ENCODE measurements at places on chromosomes 3 and 15. TPM values are rescaled to one million over a fixed set of nuclear protein-coding genes. Genes with fewer than 3 reads are reported as not detected.

GOLGA8R gene
- 1.6 TPM for total RNA-seq

RHOV gene
- not detected for total RNA-seq

SEMA3F gene
- total RNA-seq, result 0.58 TPM

GPR156 gene
- 0.34 TPM for total RNA-seq

OR5K2 gene
- total RNA-seq, result not detected

MAN2A2 gene
- 0.85 TPM for total RNA-seq

DNA sequence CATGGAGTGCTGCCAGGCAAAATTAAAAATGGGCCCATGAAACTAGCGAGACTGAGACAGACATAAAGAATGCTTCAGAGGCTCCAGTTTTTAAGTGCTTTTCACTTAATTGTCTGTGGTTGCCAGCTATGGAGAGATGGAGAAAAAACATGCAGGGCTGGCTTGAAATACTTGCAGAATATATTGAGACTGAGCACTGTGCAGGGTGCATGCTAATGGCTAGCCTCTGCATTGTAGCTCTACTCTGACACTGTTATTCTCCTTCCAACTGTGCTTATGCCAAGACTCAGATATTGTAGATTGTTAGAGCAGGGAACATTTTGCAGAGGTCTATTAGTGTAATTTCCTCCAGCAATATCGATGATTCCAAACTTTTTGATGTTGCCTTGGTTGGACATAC is 735.0 kb downstream of the PDCD6IP start:
- no peak overlapping the region for H3K4me3 ChIP-seq
- H3K36me3 ChIP-seq, result no peaks in the 10 kb centered on the region
- no peaks in the 10 kb centered on the region for H3K27me3 ChIP-seq
- DNase-seq, result no peak
- H3K27ac ChIP-seq, result no peak overlapping the region

DNA sequence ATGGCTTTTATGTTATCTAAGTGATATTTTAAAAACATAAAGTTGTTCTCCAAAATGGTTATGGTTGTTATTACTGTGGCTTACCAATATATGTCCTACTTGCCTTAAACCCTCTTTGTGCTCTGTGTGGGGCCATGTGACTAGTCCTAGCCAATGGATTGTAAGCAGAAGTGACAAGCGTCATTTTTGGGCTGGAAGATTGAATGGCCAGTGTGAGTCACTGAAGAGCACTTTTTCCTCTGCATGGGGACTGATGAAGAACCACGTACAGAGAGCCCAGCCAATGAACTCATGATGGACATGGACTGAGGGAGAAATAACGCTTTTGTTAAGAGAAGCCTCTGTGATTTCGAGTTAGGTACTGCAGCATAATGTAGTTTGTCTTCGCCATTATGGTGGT is 332.7 kb downstream of the EDEM1 start:
- no peaks in the 10 kb centered on the region for H3K36me3 ChIP-seq
- no peak overlapping the region for H3K4me3 ChIP-seq
- DNase-seq, result no peak

DNA sequence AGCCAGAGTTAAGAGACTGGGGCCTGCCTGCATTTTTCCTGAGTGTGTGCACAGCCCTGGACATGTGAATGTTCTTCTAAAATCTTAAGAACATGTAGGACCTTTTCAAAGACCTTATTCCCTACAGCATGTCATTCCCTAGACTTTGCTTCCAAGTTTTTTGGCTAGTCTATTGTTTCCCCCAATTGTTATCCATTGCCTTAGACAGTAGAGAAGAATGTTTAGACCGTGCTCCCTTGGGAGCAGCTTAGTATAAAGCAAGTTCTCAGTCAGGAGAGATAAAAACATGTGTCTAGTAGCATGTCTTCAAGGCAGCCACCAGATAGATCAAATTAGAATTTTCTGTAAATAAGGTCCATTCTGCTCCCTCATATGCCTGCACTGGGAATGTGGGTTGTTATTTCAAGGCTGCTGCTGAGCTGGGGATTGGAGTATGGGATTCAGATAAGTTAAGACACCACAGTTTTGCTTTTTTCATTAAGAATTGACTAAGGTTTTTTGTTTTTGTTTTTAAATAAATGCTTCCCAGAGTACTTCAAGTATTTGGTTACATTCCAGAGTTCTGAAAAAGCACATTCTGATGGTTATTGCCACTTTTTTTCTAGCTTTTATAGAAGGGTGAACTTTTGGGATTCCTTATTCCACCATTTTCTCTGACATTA is 246.7 kb downstream of the RORA start:
- H3K27ac ChIP-seq, result no peak overlapping the region
- no peaks in the 10 kb centered on the region for H3K27me3 ChIP-seq
- no peak overlapping the region for H3K4me3 ChIP-seq
- 0 out of 2 replicates have a peak, but pooled peaks cover 5% of the 10 kb centered on the region for H3K4me1 ChIP-seq

GRCh38 chr15:101062471-101063171 is 143.5 kb downstream of the LRRK1 start:
- H3K27me3 ChIP-seq, result no peaks in the 10 kb centered on the region
- no peak for DNase-seq
- no peak overlapping the region for H3K4me3 ChIP-seq
- H3K36me3 ChIP-seq, result peaks cover 15% of the 10 kb centered on the region
- no peak overlapping the region for H3K27ac ChIP-seq

DNA sequence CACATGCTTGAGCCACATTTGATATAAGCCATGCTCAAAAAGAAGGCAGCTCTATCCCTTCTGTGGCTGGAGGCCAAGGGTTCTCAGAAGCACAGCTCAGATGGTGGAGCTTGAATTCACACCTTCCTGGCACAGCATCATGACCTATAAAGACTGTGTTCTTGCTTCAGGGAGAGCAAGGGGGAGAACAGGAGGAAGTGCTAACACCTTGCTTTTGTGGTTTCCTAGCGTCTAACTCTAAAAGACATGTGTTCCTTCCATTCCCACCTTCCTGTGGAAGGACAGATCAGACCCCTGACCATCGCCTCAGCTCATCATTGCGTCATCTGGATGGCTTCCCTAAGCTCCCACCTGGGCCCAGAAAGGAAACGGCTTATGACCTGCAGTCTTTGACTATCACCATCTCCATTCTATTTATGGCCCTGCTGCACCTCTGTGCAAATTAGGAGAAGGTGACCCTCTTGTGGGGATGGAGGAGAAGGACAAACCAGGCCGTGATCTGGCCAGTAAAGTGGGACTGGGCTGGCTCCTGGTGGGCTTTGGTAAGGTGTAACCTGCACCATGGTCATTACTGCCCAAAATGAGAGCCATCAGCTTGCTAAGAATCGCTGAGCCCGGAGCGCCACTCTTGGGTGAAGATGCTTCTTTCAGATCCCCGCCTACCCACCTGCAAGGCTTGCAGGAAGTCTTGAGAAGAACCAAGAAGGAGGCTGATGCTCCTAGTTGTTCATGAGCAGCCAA is 128.5 kb downstream of the SERPINI1 start:
- H3K27me3 ChIP-seq, result no peaks in the 10 kb centered on the region
- H3K4me3 ChIP-seq, result no peak overlapping the region

DNA sequence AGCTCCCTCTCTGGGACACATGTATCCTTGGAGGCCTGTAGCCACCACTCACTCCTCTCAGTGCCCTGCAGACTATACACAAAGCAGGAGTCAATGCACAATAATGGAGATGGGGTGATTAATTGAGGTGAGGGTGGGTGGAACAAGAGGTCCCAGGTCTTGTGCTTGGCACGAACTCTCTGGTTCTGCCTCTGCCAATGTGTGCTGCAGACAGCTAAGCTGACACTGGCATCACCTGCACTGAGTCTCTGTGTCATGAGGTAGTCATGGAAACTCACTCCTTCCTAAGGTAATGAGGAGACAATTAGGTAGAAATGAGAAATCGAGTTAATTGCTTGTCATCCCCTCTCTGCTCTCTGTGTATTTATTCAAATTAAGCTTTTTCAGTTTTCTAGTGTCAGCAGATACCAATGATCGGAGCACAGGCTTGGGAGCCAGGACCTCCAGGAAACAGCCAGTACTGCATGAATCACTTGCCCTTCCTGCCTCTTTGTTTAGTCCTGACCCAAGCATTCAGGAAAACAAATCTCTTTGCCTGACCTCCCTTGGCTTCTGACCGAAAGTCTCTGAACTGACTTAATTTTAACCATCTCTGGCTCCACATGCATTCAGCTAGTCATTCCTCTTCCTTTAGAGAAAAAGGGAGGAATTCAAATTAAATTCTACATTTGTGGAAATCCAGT is 56.7 kb downstream of the DRD3 start:
- DNase-seq, result peak; percentile 39
- no peak overlapping the region for H3K4me3 ChIP-seq
- H3K27ac ChIP-seq, result peak overlapping the region; percentile 28
- no peaks in the 10 kb centered on the region for H3K36me3 ChIP-seq
- no peaks in the 10 kb centered on the region for H3K27me3 ChIP-seq
- H3K4me1 ChIP-seq, result peaks cover 14% of the 10 kb centered on the region

GRCh38 chr15:101225658-101226057 is 26.2 kb downstream of the CHSY1 start:
- no peak overlapping the region for H3K27ac ChIP-seq
- no peaks in the 10 kb centered on the region for H3K27me3 ChIP-seq
- no peak for DNase-seq
- H3K4me3 ChIP-seq, result no peak overlapping the region

DNA sequence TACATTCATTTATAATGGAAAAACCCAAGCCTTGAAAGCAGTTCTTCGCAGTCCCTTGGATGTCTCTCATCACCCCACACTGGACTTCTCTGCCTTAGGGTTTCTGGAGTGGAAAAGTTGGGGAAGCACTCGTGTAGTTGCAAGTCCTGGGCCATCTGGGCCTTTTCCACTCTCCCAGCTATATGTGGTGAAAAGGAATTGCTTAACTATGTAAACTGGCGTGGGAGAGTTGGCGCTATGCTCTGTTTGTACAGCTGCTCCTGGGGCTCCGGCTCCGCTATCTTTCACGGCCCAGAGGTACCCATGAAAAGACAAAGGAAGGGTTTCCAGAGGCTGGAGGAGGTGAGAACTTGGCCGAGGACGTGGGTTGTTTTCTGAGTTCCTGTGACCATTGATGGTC is 81.1 kb upstream of the MYZAP start:
- DNase-seq, result no peak
- no peak overlapping the region for H3K4me3 ChIP-seq
- no peaks in the 10 kb centered on the region for H3K36me3 ChIP-seq
- peaks cover 42% of the 10 kb centered on the region for H3K4me1 ChIP-seq

GRCh38 chr3:81352867-81353266 is 408.6 kb downstream of the GBE1 start:
- no peak overlapping the region for H3K27ac ChIP-seq
- no peaks in the 10 kb centered on the region for H3K36me3 ChIP-seq
- H3K4me3 ChIP-seq, result no peak overlapping the region
- DNase-seq, result no peak
- no peaks in the 10 kb centered on the region for H3K27me3 ChIP-seq

GRCh38 chr3:187359798-187360486 is 8.2 kb upstream of the RTP4 start:
- no peaks in the 10 kb centered on the region for H3K4me1 ChIP-seq
- H3K27me3 ChIP-seq, result no peaks in the 10 kb centered on the region
- no peak for DNase-seq
- no peak overlapping the region for H3K27ac ChIP-seq
- no peaks in the 10 kb centered on the region for H3K36me3 ChIP-seq

DNA sequence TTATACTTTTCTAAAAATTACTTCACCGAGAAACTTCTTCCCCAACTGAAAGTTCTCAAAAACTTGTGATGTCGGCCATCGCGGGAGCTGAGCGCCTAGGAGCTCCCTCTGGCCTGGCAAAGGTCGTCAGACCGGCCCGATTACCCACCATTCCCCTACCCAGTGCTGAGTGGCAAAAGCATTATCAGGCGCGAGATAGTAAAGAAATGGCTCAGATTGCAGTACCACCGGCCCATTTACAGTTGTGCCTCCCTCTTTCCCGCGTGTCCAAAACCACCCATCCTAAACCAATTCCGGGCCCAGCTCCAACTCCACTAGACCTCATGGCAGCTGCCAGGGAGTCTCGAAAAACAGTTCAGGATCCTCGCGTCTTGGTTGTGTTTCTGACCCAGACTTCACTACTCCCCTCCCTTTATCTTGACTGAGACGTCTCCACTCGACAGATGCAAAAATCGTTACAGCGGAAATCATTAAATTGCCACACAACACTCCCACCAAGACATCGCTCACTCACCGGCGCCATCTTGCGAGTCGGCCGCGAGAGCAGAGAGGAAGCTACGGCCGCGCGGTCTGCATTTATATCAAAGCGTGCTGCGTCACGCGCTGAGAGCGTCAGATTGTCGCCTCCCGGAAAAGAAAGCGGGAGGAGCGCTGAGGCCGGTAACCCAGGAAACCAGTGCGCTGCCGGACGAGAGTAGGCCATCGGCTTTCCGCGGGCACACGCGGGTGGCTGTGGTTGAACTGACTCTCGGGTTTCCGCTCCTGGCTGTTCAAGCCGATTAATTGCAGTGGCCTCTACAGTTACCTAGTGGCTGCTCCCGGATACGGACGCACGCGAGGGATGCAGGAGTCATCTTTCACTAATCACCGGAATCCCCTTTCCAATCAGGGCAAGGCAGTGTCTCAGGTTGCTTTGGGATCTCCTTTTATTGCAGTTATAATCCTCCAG is at the start of gene RPL22L1:
TSS of gene RPL22L1 (minus strand) at position 551 of the 949 bp plus-strand sequence. CDS start at position 523, 28 bp downstream.
- H3K4me3 ChIP-seq, result peak within 1 kb of the TSS; percentile 51
- H3K27me3 ChIP-seq, result no peaks in the 10 kb centered on the region
- peaks cover 15% of the 10 kb centered on the region for H3K4me1 ChIP-seq
- peak within 1 kb of the TSS; percentile 79 for H3K27ac ChIP-seq
- H3K36me3 ChIP-seq, result peaks cover 41% of the 10 kb centered on the region
- DNase-seq, result peak; percentile 92

DNA sequence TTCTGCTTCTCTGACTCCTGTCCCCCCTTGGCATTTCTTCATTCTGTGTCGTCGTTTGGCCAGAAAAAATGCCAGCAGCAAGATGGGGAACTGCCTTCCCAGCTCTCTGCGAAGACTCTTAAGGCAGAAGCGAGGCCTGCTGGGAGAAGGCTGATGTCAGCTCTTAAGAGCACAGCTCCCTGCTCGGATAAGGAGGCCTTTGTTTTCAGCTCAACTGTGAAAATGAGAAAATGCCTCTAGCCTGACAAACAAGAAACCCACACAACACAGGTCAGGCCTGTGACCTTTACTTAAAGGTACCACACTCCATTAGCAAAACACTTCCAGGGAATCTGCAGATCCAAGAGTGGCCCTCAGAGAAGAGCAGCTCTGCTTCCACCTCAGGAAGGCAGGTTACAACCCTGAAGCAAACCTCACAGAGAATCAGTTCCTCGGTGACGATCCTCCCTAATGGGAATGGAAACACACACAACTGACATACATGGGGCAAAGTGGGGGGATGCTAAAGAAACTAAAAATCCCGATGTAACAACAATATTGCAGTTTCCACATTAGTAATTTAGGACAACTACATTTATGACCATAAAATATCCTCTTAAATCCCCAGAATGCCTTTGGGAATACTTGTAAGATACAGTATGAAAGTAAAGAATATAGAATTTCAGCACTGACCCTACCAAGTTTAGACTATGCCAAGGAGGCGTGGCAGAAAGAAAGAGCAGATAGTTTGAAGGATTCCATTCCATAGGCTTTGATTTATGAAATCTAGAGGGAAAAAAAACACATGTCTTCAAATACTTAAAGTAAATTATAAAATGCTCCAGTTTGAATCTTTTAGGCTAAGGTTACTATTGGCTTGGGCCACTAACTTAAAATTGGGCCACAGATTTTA is 52.1 kb downstream of the VGLL4 start:
- peaks cover 23% of the 10 kb centered on the region for H3K36me3 ChIP-seq
- H3K27me3 ChIP-seq, result no peaks in the 10 kb centered on the region
- H3K27ac ChIP-seq, result peak overlapping the region; percentile 57
